CD4-positive, alpha-beta T cell treated with Interleukin-2 at 100 ng/mL for 4 hours (primary cell): ENCODE measurements at places on chromosomes 3 and 15.
A peak's percentile ranks its signal among the peaks of the same experiment; 100 is the strongest.

DNA sequence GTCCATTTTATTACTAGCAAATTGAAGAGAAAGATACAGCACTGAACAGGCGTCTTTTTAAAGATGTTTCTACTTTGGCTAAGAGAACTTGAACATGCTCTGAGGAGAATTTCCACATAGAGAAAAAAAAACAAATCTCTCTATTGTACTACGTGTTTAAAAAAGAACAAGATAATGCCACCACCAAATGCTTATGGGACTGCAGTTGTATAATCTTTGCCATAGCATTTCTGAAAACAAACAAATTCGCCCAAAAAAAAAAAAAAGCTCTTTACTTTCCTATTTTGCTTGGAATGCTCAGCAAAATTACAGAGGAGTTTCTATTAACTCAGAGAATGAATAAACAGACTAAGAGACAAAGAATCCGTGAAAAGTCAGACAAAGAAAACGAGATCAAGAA, 114.2 kb downstream of the CNTN3 start:
- no peak for DNase-seq

DNA sequence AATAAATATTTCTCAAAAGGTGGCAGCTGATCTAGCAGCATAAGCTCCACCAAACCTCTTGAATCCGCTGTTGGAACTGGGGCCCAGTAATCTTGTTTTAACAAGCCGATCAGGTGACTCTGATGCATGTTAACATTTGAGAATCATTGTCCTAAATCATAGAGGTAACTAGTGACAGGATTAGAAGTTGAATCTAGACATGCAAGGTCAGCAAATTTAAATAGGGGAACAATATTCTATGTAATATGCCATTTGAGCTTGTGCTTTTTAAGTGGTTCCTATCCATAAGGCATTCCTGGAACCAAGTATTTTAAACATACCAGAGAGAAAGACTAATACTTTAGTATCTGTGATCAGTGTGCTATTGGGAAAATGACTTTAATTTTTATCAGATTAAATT, 412.8 kb downstream of the PYDC2 start:
- DNase-seq: no peak

DNA sequence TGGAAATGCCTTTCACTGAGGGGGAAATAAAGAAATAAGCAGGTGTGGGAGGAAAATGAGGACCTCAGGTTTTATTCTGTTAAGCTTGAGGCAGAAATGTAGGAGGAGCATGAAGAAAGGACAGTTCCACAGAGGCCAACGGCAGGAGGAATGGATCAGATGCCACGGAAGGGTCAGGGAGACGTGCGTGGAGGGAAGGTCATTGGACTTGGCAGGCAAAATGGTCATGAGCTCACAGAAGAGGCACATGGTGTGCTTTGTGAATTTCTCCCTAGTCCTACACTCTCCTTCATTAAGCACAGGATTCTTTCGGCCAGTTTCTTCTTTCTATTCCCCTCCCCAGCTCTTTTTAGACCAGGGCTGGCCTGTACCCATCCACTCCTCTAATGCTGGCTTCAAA, 32.5 kb upstream of the THSD4 start:
- no peak for DNase-seq

- DNase-seq: no peak
Measured at GRCh38 chr3:98151241-98151640, 4.0 kb downstream of the OR5H14 start.

DNA sequence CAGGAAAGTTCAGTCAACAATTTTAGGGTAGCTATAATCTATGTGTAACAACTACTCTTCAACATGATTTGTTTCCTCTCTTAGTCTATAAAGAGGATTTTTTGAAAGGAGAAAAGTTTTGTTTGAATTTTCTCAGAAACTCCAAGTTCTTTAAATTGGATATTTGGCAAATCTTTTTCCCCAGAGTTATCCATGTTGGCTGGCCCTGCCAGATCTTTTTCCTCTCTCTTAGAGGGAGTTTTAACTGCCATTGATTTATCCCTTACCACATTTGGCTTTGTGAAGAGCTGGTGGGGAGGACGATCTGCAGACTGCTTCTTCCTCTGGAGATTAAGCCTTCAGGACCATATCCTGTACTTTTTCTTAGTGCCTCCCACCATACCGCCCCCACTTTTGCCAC, 64.9 kb upstream of the ROPN1 start:
- DNase-seq: no peak

GRCh38 chr15:77071305-77072223, 655 bp upstream of the TSPAN3 start:
- no peak for DNase-seq

DNA sequence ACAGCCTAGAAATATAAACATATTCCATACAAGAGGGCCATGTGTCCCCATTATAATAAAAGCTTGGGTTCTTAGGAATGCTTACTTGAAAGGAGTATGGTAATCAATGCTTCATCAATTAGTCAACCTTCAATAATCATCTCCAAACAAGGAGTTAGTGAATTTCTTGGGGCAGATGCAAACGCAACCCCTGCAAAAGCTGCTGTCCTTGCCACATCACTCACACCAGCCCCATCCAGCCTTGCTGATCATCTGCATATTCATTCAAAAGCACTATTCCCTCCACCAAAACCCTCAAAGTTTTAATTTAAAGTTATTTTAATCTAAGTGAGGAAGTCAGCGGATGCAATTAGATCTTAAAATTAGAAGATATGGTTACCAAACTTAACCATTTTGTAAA, 54.0 kb upstream of the VGLL4 start:
- DNase-seq: no peak

DNA sequence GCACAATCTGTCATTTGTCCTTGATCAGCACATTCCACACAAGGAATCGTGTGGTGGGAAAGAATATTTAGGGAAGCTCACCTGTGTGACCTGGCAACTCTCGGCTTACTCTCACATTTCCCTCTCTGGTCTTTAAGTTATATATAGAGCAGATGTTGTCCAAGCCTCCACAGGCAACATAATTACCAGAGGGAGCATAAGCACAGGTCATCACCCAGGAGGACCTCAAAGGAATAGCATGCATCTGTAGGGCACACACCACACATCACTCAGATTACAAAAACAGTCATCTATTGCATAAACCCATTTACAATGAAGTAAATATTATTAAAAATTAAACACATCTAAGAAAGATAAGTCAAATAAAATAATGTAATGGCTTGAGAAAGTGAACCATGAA, 36.5 kb downstream of the GNB4 start:
- no peak for DNase-seq

- DNase-seq: no peak
Measured at GRCh38 chr3:51963951-51964451, 3.3 kb downstream of the PCBP4 start.

GRCh38 chr15:31372635-31373091, 46.0 kb downstream of the KLF13 start:
- no peak for DNase-seq

DNA sequence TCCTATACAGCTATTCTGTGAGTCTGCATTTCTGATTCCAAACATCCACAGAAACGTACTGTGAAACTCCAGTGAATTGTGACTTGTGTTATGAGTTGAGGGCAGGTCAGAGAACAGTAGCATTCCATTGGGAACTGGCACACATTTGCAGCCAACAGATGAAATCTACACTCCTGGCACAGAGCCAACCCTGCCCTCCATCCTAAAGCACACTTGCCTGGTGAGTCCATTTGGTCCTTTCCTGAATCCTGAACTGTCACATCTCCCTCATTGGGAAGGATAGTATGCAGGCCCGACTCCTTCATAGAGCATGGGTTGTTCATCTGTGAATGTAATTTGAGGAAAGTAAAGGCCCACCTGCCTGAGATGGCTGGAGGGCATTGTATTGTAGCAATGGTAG, 314.3 kb upstream of the RASGRP1 start:
- DNase-seq: no peak

GRCh38 chr15:60667925-60668324, 189.0 kb upstream of the ICE2 start:
- DNase-seq: no peak

- DNase-seq: no peak
Measured at GRCh38 chr3:140160553-140160952, 225.6 kb downstream of the CLSTN2 start.

GRCh38 chr3:177752831-177753230, 555.5 kb upstream of the TBL1XR1 start:
- DNase-seq: no peak

DNA sequence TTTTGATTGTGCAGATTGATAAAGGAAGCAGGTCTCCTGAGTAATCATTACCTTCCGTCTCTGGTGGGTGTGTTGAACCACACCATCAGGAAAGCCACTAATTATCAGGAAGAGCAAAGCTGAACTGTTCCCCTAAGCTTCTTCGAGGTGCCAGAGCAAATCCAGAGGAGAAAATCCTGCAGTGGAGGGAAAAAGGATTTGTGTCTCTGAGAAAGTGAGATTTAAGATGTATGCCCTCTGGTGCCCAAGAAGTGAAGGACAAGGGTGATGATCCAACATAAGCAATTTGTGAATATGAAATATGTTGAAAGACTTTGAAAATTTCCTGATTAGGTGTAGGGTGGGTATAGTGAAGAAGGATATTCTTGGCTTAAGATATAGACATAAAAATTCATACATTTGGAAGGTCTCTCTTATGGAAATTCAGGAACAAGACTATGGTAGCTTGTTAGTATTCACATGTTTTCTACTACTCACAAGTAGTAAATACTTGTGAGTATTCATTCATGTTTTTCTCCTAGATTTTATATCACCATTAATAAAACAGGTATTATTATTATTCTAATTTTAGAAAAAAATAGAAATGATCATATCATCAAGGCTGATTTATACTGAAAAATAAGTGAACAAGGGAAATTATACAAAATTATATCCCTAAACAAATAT, 34.8 kb downstream of the COMMD2 start:
- DNase-seq: peak; percentile 16

DNA sequence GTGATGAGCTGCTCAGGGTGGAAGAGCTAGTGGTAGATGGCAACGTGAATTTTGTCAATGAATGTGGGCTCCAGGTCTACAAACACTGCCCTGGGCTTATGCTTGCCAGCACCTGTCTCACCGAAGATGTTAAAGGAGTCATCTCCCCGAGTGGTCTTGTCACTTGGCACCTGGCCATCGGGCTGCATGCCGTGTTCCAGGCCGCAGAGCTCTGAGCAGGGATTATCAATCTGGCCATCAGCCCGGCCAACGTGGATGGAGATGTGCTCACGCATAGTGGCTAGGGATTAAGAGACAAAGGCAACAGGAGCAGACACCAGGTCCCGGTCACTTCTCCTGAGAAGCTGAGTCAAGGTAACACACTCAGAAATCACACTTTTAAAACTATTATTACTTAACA, 54.8 kb upstream of the ACTC1 start:
- no peak for DNase-seq

DNA sequence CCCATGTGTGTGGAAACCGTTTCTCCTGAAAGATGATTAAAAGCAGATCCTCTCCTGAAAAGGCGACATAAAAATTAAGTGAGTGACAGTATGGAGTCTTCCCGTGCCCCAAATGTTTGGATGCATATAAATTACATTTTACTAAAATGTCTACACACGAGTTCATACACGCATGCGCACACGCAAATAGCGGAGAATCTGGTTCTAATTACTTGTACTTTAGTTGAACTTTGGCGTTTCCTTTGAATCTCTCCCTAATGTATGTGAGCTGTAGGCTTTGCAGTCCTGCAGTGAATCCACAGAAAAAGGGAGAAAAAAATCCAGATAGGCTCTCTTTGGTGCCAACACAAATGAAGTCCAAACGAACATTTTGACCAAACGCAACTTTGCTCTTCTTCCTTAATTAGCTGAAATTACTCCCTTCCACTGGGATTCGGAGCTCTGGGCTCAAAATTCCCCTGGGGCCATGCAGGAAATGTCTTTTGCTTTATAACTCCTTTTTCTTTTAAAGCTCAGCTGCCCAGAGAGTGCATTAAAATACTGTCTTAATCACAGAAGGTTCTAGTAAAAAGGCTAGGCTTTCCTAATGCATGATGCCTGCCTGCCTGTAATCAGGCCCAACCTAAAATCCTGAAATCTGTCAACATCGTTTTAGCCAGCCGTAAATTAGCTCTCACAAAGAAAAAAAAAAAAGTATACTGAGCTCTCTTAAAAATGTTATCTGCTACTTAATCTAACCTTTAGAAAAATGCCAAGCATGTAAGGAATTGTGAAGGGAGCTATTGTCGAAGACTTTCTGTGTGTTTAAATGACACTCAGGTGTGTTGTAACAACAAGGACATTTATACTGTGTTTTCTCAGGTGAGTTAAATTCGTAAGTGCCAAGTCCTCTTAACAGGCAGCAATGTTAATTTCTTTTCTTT, 26.2 kb downstream of the RARB start:
- no peak for DNase-seq

GRCh38 chr3:150307311-150308036, 100.6 kb upstream of the TSC22D2 start:
- DNase-seq: no peak

- no peak for DNase-seq
Measured at GRCh38 chr3:98262046-98262445, 2.0 kb upstream of the OR5H6 start.

DNA sequence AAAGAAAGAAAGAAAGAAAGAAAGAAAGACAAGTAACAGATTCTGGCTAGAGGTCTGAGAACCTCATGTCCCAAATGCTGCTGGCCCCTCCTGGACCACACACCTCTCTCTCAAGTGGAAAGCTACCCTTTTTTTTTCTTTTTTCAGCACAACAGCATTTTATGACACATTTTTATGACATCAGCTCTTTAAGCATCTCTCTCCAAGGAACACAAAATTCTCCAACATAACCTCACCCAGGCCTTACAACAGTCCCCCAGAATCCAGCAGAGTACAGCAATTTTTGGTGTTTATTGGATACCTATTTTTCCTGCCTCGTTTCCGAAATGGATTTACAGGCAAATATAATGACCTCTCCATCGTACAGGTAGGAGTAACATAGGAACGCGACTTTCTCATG, 11.2 kb upstream of the NTRK3 start:
- DNase-seq: no peak

DNA sequence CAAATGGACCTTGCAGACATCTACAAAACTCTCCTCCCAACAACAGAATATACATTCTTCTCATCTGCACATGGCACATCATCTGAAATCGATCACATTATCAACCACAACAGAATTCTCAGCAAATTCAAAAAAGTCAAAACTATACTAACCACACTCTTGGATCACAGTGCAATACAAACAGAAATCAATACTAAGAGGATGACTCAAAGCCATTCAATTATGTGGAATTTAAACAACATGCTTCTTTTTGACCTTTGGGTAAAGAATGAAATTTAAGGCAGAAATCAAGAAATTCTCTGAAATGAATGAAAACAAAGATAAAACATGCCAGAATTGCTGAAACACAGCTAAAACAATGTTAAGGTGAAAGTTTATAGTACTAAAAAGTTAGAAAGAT, 358.1 kb downstream of the NSUN3 start:
- no peak for DNase-seq

DNA sequence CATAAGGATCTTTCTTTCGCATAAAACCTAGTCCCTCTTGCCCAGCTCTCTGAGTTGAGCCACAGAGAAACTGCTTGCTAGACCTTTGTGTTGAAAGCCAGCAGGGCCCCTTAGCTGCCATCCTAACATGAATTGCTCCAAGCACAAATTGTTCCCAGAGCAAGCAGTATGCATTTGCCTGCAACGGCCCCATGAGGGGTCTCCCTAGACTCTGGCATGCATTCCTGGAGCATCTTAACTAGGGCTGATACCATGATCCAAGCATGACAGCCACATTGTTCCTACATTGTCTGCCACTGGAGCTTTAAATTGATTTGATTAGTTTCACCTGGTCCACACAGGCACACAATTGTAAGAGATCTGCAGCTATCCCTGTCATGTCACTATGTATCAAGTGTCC, 428.1 kb downstream of the TAFA4 start:
- DNase-seq: no peak
